ENCODE measurements at places on chromosomes 11 and 22.

GRCh38 chr11:74072721-74073120, 63.8 kb upstream of the UCP3 start:
- DNase-seq, result no peak

DNA sequence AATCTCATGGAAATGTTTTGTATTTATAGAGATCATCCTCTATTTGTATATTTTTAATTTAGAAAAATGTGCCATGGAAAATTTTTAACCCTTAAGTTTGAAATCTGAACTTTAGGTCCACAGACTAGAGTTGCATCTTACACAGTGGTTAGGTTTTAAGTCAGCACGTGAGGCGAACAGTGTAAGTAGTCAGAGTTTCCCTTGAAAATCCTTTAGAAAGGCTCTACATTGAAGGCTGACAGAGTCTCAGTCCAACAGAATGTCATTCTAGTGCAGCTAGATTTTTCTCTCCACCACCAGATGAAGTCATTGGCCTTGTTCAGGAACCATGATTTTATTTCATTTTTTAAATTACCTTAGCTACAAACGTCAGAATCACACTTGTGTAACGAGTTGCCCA, 18.7 kb downstream of the HMGXB4 start:
- DNase-seq, result no peak

GRCh38 chr11:78350646-78351165, 66.9 kb downstream of the GAB2 start:
- DNase-seq, result peak; percentile 16

DNA sequence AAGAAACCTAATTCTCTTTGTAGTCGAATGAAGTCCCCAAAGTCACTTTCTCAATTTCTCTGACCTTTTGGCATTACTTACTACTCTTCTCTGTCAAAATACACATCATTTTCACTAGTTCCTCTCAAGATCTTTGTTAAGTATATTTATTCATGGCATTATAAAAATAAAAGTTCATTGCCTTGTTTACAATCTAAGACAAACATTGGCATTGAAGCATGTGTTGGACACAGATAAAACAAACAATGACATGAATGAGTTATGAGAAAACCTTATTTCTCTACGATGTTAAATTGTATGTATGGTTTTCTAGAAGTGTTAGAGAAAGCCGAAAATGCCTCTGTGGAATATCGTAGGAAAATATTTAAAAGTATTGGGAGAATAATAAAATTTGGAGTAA, 8.6 kb upstream of the OR51G1 start:
- no peak for DNase-seq

GRCh38 chr11:58494101-58494500, 13.8 kb downstream of the OR5B21 start:
- no peak for DNase-seq

- DNase-seq, result no peak
These were observed 11.7 kb downstream of the APIP start for GRCh38 chr11:34904421-34904955.

- peak; percentile 58 for DNase-seq
These were observed 28.3 kb upstream of the UPB1 start for GRCh38 chr22:24466716-24467328.

DNA sequence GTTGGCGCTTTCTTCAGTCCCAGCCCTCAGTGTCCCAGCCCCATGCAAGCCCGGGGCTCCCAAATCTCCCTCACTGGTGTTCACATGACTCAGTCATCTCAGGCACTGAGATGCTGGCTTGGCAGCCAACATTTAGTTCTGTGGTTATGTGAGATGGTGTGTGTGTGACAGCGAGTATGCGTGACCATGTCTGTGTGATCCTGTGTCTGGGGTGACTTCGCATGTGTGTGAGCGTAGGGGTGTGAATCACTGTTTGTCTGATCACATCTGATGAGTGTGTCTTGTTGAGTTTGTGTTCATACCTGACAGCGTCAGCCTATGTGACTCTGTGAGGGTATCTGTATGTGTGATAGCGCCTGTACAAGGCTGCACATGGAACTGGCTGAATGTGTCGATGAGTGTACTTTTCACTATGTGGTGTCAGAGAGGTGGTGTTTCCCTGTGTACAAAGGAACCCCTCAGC, 16.2 kb downstream of the CREB3L1 start:
- DNase-seq, result peak; percentile 75

DNA sequence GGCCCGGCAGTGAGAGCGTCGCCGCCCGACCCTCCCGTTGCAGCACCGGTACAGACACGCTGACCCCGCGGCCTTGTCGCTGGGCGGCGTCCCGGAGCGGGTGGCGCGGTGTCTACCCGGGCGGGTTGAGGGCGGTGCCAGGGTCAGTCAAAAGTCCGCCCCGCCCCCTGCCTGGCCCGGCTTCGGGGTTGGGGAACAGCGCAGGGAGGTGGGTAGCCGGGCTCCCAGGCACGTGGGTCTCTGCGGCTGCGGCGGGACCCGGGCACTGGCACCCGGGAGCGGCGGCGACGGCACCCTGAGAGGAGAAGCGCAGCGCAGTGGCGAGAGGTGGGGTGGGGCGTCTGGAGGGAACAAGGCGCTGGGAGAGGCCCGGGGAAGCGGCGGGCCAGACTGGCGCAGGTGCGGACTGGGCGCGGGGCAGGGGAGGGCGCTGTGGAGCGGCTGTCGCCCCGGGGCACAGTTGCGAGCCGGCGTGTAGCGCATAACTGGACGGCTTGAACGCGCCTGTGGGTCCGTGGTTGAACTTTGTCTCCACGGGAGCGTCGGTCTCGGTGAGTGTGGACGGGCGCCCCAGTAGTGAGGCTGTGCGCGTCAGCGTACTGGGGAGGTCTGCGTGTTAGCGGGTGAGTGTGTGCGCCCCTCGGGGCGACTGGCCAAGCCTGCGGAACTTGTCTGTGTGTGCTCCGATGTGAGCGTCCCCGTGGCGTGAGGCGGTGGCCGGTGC, at the start of gene P2RY2:
Gene P2RY2 (plus strand): TSS at position 176 of the 724 bp plus-strand sequence. CDS start 15,879 bp downstream, outside the sequence.
- peak; percentile 63 for DNase-seq

DNA sequence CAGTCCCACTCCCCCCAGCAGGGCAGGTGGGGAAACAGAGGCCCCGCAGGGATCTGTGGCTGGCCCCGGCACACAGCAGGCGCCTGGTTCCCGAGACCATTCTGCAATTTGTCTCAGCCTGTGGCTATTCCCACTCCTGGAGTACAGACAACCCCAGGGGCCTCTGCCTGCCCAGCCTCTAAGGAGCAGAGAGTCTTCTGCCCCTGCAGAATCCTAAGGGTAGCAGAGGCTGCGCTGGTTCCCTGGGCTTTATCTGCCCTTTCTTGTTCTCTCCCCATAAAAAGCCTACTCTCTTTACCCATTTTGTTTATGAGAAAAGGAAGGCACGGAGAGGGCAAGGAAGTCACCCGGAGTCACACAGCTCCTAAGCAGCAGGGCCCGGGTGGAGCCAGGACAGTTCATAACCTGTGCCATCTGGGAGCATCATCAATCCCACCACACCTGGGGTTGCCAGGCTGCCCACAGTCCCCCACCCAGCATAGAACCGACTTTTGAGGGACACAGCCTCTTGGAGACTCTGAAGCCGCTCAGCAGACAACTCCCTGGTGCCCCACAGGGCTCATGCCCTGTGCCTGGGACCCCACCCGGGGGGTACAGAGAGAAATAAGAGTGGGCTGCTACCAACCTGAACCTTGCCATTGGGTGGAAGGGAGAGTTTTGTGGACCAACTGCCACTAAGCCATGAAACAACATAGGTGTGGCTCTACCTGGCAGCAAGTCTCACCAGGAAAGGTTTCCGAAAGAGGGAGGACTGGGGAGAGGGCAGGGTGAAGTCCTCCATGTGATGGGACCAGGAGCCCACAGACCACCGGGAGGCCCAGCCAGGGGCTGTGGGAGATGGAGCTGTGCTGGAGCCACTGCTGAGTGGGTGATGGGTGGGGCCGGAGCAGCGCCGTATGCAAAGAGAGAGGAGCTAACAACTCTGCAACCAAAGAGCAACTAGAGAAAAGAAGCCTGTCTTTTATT, 17.2 kb upstream of the LINC01488 start:
- no peak for DNase-seq

GRCh38 chr11:113091481-113091780, 130.2 kb downstream of the NCAM1 start:
- no peak for DNase-seq

- peak; percentile 64 for DNase-seq
These were observed 7.5 kb downstream of the BCL9L start for GRCh38 chr11:118918128-118918685.

DNA sequence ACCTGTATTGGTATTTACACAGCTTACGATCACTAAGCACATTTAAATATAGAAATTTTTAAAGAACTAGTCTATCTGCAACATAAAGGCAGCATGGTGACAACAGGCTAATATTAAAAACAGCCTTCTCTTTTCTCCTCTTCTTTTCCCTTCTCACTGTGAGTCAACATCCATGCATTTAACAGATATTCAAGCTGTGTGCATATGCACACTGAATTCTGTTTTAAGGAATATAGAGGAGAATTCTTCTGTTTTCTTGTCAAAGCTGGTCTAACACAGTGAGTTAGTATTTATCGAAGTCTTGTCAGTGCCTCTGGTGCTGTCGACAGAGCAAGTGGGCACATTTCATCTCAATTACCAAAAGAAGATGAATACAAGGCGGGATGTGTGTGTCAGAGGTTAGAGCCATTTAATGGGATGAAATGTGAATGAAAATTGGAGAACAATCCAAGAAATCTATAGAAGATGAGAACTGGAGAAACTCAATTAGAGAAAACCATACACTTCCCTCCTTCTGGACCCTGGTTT, 282.3 kb downstream of the FAT3 start:
- no peak for DNase-seq

- DNase-seq, result no peak
These were observed 21.0 kb upstream of the SWAP70 start for GRCh38 chr11:9642894-9643293.

DNA sequence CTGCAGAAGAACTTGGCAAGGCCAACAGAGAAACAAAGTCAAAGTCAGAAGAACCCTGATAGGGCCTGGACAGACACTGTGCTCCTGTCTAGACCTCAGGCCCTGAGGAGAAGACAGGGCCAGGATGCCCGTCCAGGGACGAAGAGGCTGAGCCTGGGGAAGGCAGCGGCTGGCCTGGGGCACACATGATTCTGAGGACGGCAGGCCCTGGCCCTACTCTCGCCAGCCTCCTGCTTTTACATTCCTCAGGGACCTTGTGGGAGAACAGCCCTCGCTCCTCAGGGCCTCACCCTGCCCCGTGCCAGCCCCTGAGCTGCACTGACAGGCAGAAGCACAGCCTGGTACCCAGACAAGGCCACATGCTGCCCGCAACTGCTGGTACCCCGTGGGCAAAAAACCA, 43.6 kb upstream of the TTLL12 start:
- DNase-seq, result no peak

GRCh38 chr11:1310772-1311468, 1.5 kb upstream of the TOLLIP start:
- DNase-seq, result no peak

GRCh38 chr11:101860696-101861427, 53.9 kb upstream of the CEP126 start:
- peak; percentile 65 for DNase-seq

DNA sequence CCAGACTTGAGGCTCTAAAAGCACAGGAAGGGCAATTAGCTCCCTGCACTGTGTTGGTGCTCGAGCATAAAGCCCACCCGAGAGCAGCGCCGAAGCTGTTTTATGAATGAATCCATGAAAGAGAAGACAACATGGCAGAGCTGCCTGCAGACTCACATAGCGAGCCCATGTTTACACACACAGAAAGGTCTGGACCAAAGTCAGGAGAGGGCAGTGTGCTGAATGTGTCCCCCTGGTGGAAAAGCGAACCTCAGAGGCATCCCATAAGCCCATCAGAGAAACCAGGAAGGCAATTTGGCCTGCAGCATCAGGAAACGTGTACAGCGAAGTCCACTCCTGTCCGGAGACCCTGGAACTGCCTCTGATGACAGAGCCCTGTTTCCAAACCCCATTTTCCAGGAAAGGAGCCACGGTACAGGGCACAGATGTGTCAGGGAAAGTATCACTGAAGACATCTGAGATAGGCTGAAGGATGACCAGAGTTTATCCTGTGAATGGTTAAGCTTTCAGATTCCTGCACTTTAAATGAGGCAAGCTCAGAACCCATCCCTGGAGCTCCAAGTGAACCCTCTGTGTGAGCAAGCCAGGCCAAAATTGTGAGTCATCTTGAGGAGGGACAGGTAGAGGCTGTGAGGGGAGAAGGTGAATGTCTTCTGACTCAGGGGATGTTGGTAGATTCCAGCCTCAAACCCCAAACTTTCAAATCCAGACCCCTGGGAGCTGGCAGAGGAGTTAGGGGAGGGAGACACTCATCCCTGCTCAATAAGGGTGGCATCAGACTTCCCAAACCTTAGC, 36.9 kb downstream of the CHRDL2 start:
- no peak for DNase-seq

DNA sequence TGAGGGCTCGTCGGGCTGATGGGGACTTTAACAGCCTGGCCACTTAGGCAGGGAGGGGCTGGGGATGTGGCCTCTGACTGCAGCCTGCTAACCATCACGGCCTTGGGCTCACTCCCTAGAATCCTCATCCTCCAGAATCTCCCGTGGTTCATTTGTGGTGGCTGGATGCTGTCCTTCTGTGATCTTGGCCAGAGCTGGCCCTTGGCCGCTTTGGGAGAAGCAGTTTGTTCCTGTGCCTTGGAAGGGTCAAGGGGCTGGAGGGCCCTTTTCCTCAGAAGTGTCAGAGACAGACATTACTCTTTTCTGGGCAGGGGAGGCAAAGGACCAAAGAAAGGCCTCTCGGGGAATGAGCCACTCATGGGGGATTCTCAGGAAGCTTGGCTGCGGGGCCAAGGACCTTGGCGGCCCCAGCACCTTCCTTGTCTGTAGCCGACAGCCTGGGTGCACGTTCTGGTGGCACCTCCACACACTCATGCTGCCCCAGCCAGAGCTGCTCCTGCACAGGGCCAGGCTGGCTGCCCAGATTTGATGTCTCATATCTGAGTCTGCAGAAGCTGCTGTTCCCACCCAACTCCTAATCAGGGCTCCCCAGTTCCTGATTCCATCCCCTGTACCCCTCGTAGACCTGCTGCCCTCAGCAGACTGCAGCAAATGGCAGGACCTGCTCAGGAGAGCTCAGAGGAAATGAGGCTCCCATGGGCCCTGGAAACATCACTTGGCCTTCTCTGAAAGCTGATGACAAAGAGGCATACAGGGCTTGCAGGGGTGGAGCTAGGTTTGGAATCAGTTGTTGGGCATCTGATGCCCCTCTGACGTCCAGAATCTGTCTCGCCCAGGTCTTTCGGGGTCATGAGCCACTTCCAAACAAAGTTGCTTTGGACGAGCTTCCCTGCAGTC, 107.7 kb downstream of the CTTN start:
- DNase-seq, result no peak

GRCh38 chr11:66722745-66723651, 6.0 kb downstream of the SPTBN2 start:
- DNase-seq, result no peak

Data from AG08396 (cell line).